Activated CD8-positive, alpha-beta memory T cell treated with anti-CD3 and anti-CD28 coated beads, Interleukin-2, amount 10 ng/mL, durations not matched to agents 7 days and 5 days (primary cell): ENCODE measurements at places on chromosomes 16 and 17. TPM values are rescaled to one million over a fixed set of nuclear protein-coding genes. Genes with fewer than 3 reads are reported as not detected.

KRTAP1-1 gene
- total RNA-seq: not detected

GSE1 gene
- 55.1 TPM for total RNA-seq

DNAAF8 gene
- not detected for total RNA-seq

PRAC1 gene
- not detected for total RNA-seq

CLCN7 gene
- 60.5 TPM for total RNA-seq

ATPAF2 gene
- 32.1 TPM for total RNA-seq
